Activated CD4-positive, alpha-beta T cell treated with anti-CD3 and anti-CD28 coated beads, Interleukin-2, Interleukin-6, amounts not matched to agents 100 ng/mL and 50 ng/mL, durations not matched to agents 16 hours and 8 hours (primary cell): ENCODE measurements at places on chromosomes 3 and 15.
A peak's percentile ranks its signal among the peaks of the same experiment; 100 is the strongest.

DNA sequence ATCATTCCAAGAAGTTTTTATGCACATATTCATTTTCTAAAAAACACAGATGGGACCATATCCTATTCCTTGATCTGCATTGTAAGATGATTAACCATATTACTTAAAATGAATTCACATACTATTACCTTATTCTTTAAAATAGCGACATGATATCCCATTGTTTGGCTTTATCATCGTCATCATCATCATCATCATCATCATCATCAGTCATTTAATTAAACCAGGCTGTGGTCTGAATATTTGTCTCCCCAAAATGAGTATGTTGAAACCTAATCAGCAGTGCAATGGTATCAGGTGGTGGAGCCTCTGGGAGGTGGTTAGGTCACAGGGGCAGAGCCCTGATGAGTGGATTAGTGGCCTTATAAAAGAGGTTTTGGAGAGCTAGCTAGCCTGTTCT is 4.4 kb downstream of the TRAK1 start:
- no peak for DNase-seq

GRCh38 chr3:114804099-114804498 is 343.0 kb downstream of the ZBTB20 start:
- no peak for DNase-seq

GRCh38 chr3:71825551-71826283 is 40.8 kb upstream of the PROK2 start:
- no peak for DNase-seq

DNA sequence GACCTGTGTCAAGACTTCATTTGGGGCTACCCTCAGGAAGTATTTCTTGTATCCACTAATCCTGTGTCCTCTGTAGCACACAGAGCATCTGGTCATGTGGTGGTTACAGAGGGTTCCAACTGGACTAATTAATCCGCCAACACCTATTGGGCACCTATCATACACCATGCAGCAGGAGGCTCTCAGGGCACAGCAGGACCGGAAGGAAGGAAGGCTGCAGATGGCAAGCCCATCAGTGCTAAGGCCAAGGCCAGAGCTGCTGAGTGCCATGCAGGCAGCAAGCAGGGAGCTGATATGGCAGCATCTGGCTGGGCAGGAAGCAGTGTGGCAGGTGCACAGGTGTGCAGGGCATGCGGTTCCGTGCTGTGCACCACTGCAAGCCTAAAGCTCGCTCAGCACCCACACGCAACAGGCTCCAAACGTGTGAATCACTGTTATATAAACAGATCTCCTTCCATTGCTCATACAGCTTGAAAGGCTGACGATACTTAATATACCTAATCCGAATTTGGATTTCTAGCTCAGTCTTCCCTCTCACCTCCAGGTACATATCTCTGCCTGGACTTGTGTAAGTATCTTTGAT is 64.4 kb upstream of the SNRPA1 start:
- no peak for DNase-seq

DNA sequence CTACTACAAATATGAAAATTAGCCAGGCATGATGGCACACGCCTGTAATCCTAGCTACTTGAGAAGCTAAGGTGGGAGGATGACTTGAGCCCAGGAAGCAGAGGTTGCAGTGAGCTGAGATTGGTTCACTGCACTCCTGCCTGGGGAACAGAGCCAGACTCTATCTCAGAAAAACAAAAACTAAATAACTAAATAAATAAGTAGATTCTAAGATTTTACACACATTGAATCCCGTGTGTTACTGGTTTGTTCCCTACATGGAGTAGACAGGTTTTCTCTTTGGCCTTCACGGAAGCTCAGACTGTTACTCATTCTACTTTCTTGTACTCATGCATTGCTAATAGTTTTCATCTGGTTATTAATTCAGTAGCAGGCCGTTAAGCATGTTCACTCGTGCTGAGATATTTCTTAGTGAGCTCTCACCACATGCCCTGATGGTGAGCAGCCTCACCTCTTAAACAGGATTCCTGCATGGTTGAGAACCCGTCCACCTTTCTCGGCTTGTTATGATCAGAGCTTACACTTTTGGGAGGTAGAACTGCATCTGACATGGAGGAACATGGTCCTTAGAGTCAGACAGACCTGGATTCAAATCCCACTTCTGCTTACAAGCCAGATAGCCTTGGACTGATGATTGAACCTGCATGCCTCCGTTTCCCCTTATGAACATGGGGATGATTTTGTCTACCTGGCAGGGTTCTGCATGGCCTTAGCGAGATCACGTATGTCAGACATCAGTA is 49.1 kb downstream of the CMTM7 start:
- no peak for DNase-seq

GRCh38 chr15:64274341-64274950 is 81.5 kb downstream of the CSNK1G1 start:
- no peak for DNase-seq

- no peak for DNase-seq
Measured at GRCh38 chr3:189557824-189558223, 73.4 kb upstream of the TP63 start.

DNA sequence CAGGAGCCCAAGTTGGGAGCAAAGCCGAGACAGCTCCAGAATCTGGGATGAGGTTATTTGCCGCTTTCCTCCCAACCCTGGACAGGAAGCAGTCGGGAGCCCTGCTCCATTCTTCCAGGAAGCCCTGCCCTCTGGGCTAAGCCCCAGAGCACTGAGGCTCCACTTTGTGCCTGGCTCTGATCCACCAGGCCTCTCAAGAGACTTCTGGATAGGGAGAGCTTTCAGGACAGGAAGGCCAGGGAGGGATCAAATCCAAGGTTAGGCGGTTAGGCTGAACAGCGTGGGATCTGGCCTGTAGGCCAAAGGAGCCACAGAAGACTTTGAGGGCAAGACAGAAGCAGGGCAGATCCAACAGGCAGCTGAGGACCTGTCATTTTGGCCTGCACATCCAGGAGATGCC is 835 bp downstream of the STOML1 start:
- DNase-seq: no peak

GRCh38 chr15:84111575-84111974 is 124.0 kb upstream of the GOLGA6L4 start:
- DNase-seq: no peak

DNA sequence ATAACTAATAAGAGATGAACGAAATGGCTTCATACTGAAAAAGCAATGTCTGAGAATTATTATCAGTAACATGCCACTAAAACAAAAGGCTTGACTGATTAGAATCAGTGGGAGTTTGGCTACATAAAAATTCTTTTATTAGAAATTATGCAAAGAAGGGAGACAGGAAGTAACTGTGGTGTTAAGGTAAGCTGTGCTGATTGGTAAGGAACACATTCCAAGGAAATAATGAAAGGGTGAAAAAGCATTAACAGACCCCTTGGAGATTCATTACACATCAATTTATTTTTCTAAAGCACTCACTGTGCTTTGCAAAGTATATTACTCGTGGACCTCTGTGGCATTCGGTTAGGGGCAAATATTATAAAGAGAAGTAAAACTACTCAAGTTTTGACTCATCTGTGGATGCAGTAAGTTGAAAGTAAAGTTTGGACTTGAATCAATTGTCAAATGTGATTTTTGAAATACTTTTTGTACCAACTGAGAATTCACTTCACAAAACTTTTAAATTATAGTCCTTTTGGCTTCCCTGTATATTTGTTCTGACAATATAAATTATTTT is 176.1 kb upstream of the ZPLD1 start:
- DNase-seq: no peak

- no peak for DNase-seq
Measured at GRCh38 chr3:34376691-34377090, 578.3 kb downstream of the PDCD6IP start.

- no peak for DNase-seq
Measured at GRCh38 chr3:174613173-174613572, 246.0 kb upstream of the NAALADL2 start.

DNA sequence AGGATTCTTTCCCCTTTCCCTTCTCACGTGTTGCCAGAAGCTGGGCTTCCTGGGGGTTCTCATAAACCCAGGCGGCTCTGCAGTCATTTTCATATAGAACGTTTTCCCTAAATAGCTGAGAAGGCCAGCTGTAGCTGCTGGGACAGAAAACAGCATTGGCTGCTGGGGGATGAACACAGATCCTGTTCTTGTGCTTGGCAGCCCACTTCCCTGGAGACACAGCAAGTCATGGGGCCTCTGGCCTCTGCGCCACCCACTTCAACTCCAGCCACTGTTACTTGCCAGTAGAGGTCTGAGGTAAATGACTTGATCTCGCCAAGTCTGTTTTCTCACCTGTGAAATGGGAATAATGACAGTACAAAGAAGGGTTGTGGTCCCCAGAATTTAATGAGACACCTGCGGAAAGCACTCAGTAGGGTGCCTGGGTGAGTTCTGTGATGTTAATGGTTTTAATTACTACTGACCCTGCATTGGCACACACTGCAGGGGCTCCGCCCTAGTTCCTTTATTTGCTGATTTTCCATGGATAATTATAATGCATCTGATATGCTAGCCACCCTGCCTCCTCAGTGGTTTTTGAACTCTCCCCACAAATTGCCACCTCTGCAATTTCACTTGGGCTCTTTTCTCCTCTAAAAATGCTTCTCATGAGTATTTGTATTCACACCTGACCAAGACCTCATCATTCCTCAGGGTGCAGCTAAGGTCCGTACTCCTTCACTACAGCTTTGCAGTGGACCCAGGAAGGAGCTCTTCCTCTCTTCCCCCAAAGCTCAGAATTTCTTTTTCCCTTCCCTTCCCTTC is 274.7 kb downstream of the RPLP1 start:
- DNase-seq: no peak

DNA sequence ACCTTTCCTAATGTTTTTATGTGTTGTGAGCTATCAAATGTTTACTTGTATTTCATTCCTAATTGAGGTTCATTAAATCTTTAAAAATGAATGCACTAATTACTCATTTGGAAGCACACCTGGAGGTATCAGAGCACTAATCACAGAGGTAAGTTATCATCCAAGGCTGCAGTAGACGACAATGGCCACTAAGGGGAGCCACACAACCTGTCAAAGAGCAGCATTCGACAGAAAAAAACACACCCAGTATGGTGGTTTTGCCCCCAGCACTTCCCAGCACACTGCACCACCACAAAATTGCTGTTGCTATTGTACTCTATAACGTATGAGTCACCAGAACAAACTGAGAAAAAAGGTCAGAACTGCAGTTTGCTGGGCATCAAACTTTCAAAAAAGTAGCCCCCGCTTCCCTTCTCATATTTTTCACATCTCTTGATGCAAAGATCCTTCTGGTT is 205.9 kb upstream of the IGF1R start:
- DNase-seq: peak; percentile 69

DNA sequence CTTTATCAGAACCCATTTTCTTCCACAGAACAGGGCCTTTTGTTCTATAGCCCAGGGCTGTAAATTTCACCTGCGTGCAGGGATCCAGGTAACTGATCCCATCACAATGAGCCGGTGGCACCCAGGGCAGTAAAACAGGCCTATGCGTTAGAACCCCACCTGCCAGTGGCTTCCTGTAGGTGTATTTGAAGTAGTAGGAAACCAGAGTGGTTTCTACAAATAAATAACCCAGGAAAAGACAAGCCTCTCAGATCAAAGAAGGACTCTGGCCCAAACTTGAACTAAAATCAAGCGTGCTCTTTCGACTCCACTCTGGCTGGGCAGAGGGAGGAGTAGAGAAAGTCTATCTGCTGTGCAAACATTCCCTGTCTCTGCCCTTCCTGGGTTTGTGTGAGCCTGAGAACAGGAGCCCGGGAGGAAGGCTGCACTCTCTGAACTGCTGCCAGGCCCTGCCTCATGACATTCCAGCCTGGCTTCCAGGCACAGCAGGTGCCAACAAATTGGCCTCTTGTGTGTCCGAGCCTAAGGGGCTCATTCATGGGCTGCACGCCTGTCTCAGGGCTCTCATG is 77.7 kb downstream of the CEMIP start:
- DNase-seq: no peak

- no peak for DNase-seq
Measured at GRCh38 chr15:52186651-52187486, 4.3 kb downstream of the GNB5 start.

DNA sequence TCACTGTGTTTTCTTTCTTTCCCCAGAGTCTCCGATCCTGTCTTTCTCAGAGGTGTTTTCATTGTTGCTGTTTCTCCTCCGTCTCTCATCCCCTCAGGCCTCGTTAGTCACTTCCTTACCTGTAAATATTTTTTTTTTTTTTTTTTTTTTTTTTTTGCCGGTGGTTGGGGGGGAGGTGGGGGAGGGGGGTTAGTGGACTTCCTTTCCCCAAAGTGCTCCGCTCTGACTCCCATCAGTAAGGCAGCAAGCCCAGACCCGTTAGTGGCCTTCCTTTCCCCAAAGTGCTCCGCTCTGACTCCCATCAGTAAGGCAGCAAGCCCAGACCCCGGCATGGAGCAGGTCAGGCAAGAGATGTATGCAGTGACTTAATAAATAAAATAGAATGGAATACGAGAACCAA is 97.1 kb upstream of the TNFAIP8L3 start:
- no peak for DNase-seq

- no peak for DNase-seq
Measured at GRCh38 chr3:171176244-171176933, 149.9 kb upstream of the SLC2A2 start.
